ENCODE measurements at places on chromosomes 5 and 9.

GRCh38 chr9:16864649-16865434 lies 5.6 kb downstream of the BNC2 start:
- DNase-seq, result no peak

GRCh38 chr5:72234265-72234700 lies 85.8 kb downstream of the MRPS27 start:
- peak; percentile 97 for DNase-seq

DNA sequence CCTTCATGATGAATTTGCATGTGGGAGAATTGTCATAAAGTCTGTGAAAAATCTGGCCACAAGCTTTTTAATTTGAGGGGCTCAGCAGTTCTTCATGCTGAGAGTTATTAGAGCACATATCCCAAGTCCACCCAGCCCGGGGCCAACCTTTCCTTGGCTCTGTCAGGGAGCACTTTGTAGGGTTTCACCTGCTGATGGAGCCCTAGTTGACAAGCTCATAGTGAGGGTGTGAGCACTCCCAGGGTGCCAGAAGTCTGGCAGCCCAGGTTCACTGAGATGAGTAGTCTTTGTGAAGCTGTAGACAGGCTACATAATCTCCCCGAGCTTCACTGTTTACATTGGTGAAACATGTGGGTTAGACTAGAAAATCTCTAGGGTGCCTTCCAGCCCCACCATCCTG lies 97.2 kb upstream of the NREP start:
- no peak for DNase-seq

DNA sequence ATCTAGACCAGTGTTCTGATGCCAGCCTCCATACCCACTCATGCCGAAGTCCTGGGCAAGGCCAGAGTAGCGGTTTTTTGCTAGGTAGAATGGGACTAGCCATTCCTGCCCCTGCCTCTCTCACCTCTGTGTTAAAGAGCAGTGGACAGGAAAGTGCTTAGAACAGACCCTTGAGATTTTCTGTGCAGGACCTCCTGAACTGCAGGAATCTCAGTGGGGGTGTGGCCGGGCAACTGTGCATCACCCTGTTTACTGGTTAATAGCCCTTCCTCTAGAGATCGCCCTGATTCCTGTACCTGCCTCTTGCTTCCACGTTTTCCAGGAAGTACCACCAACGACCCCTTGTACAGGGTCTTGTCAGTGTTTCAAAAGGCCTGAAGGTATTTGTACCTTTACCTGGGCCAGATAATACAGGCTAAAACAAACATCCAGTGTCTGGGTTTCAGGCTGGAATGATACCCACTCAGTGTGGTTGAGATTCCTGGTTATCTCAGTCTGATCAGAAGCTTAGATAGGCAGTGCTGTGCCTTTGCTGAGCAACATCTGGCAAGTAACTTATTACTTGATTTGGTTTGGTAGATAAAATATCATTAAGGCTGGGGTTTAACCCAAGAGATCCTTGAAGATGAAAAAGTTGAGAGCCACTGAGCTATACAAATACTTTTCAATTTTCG lies 65.9 kb downstream of the RGS3 start:
- DNase-seq, result no peak

GRCh38 chr5:72214168-72214567 lies 105.9 kb downstream of the MRPS27 start:
- DNase-seq, result no peak

DNA sequence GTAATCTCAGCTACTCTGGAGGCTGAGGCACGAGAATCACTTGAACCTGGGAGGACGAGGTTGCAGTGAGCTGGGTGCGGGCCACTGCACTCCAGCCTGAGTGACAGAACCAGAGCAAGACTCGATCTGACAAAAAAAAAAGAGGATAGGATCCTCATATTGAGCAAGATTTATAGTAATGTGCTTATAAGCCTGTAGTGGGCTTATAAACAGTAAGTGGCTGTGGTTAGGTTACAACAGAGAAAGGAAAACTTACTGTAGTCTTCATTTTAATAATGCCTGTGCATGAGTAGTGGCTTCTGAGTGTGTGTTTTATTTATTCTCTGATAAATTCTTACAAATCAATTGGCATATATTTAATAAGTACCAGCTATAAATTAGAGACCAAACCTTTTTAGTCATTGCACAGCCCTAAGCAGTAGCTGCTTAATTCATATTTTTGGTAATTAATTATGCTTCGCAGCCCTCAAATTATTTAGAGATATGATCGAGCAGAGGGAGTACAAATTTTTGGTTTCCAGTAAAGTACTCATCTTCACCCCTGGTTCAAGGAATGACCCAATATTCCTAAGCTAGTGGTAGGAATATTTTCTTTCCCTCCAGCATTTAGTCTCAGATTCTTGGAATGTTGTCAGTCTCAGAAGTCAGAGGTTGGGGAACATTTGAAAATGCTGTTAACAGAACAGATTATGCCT lies 73.8 kb upstream of the KLF9 start:
- peak; percentile 13 for DNase-seq

DNA sequence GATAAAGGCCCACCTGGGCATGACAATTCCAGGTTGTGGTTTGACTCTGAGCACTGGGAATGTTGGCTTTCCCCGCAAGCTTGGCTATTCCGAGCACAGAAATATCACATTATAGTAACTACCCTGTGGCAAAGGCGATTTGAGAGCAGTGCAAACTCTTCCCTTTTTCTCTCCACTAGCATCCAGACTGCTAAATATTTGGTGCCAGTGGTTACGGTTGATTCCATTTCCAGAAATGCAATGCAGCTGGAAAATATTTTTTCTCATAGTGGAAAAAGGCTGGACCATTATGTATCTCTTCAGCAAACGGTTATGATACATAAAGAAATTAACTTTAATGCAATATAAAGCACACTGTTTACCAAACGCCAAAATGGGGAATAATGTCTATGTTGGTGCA lies 158.0 kb downstream of the ENC1 start:
- DNase-seq, result no peak

GRCh38 chr5:68995845-68996545 lies 97.8 kb upstream of the SLC30A5 start:
- no peak for DNase-seq

- no peak for DNase-seq
Observed at GRCh38 chr5:107119656-107120055, 551.1 kb downstream of the EFNA5 start.

GRCh38 chr9:130467316-130467715 lies 22.6 kb downstream of the ASS1 start:
- no peak for DNase-seq

DNA sequence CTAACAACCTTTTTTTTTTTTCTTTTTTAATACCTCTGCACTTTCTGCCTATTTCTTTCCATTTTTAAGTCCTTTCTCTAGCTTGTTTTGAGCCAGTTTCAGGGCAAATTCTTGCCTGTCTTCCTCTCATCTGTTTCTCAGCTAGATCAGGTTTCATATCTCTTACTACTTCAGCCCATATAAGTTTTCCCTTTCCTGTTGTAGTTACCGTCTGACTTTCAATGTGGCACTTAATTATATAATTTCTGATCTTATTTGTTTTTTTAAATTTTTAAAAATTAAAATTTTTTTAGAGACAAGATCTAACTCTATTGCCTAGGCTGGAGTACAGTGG lies 104.7 kb upstream of the ELL2 start:
- DNase-seq, result no peak

DNA sequence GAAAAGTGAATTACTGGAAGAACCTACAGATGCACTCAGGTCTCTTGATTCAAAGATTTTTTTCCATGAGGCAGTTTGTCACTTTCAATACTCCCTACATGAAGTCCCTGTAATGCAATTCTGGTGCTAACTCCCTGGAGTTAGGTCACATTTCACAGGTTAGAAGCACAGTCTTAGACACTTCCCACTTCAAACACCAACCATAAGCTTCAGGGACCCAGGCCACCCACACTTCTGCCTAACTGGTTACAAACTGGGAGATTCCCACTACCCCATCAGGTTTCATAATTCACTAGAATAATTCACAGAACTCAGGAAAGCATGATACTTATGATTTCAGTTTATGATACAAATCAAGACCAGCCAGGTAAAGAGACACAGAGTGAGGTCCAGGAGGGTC lies 29.0 kb upstream of the FOXI1 start:
- DNase-seq, result no peak

GRCh38 chr5:151199581-151200185 lies 24.2 kb downstream of the CCDC69 start:
- no peak for DNase-seq

DNA sequence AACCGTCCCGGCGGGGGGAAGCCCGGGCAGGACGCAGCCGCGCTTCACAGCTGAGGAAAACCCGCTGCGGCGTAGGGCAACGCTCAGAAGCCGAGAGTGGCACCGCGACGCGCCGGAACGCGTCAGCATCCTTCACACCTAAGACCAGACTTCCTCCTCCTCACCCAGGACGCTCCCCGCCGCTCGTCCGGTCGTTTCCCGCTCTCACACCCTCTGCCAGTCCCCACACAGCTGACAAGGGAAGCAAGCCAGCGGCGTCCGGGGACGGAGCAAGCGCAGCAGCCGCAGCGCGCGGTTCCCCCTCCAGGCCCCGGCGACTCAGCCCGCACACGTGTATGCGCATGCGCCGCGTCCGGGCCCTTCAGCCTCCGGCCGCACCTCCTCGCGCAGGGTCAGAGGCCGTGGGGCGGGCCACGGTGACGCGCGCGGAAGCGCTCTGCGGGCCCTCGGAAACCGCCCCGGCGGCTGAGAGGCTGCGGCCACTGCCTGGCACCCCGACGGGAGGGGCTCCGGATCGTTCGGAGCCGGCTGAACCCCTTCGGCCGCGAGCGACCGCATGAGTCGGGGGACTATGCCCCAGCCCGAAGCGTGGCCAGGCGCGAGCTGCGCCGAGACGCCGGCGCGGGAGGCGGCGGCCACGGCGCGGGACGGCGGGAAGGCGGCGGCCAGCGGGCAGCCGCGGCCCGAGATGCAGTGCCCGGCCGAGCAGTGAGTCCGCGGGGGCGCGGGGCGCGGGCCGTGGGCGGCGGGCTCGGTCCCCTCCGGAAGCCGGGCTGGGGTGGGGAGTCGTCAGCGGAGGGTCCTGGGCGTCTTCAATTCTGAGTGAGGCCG lies at the start of gene OTULIN:
Gene OTULIN (plus strand): TSS at position 449 of the 831 bp plus-strand sequence. CDS start 108 bp downstream, at position 557.
- peak; percentile 82 for DNase-seq

DNA sequence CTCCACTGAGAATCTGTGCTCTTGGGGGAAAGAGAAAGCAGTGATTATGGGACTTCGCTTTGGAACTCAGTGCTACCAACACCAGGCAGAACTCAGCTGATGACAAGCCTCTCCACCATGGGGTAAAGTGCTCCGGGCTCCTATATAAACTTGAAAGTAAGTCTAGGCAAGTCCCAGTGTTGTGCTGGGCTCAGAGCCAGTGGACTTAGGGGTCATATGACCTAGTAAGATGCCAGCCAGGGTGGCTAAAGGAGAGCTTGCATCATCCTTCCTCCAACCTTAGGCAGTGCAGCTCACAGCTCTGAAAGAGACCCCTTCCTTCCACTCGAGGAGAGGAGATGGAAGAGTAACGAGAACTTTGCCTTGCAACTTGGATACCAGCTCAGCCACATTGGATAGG lies 35.1 kb upstream of the FREM1 start:
- DNase-seq, result no peak

DNA sequence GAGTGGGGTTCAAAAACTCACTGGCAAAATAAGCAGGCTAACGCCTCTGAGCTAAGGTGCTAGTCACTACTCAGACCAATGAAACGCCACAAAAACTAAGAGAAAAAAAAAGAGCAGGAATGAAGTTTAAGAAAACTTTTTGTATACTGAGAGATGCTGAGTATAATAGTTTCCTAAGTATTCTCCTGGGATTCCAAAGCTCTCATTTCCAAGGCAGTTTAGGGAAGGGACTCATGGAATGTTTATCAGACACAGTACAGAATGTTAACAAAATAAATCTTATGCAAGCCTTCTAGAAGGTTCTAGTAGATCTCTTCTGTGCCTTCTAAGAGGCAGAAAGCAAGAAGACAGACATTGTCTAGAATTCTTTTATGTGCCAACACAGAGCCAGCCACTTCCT lies 361.9 kb downstream of the MTRR start:
- DNase-seq, result no peak

DNA sequence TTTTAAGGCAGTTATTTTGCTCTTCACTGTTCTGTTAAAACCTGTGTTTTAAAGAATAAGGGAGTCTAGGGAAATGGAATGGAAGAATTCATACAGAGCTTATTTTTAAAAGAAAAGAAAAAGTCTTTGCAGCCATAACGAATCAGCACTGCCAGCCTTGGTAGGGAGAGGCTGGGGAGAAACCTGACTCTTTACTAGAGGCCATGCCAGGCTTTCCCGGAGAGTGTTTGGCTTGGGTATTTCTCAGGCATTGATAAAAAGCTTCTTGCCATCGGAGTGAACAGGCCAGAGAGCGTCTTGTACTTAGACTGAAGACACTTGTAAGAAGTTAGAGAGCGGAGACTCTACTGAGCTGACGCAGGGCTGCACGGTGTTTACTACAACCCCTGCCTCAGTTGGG lies 72.7 kb upstream of the NFIL3 start:
- DNase-seq, result no peak

GRCh38 chr9:112670991-112671625 lies 46.8 kb downstream of the INIP start:
- DNase-seq, result no peak

GRCh38 chr5:77620405-77620804 lies 18.1 kb downstream of the OTP start:
- DNase-seq, result peak; percentile 5

GRCh38 chr9:129849901-129850300 lies 14.6 kb downstream of the USP20 start:
- no peak for DNase-seq

GRCh38 chr5:82513738-82514137 lies 235.6 kb upstream of the RPS23 start:
- no peak for DNase-seq

GRCh38 chr9:37496020-37496419 lies 10.3 kb downstream of the POLR1E start:
- DNase-seq, result no peak

DNA sequence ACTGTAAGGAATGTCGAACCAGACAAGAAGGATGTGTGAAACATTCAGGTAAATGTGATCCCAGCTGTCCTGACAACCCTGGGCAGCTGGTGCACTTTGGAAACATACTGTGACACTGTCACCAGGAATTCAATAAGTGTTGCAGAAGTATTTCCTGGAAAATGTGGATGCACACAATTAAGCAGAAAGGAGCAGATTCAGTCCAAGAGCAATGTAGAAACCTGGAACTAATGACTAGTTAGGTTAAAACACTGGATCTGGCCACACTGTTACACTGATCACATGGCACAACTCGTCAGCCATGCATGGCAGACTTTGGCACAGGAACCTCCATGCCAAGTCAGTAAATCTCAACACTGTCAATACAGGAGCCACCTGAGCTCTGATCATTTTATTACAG lies 109.0 kb downstream of the FAM174A start:
- DNase-seq, result no peak

DNA sequence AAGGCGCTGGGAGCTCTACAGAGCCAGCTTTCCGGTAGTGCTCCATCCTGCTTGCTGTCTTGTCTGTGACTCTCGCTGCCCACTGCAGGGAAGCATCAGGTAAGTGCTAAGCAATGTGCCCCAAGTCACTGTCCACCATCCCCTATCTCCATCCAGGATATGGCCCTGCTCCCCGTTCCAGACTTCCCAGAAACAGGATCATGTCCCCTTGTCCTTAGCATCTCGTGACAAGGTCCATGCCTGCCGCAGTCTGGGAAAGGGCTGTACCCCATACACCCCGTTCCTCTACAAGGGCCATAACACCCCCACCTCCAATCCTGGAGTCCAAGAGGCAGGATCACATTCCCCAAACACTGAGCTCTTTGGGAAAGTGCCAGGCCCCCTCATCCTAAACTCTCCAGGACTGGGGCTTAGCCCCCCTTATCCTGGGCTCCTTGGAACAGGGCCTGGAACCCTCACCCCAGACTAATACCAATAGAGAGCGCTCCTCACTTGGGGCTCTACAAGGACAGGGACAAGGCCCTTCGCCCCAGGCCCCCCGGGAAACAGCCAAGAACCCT lies 566 bp downstream of the RPP25L start:
- DNase-seq, result no peak

GRCh38 chr5:388266-389196 lies 54.4 kb upstream of the EXOC3 start:
- DNase-seq, result no peak
